ENCODE measurements at places on chromosomes 1 and 21.
A peak's percentile ranks its signal among the peaks of the same experiment; 100 is the strongest.

DNA sequence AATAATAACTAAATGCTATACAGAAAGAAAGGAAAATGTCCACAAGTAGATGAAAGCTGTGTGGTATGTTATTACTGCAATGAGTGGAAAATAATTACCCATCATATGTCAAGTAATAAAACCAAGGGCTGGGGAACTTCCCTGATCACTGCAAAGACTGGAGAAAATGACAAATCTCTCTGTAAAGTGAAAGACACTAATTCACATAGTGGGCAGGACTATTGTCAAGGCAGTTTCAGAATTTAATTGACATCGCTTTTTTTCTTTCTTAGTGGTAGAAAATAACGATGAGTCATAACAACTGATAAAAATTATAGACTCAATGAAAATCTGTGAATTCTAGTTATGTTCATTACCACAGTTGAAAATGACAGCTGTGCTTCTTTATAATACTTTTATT is 153.7 kb upstream of the ST6GALNAC5 start:
- peak; percentile 61 for DNase-seq

DNA sequence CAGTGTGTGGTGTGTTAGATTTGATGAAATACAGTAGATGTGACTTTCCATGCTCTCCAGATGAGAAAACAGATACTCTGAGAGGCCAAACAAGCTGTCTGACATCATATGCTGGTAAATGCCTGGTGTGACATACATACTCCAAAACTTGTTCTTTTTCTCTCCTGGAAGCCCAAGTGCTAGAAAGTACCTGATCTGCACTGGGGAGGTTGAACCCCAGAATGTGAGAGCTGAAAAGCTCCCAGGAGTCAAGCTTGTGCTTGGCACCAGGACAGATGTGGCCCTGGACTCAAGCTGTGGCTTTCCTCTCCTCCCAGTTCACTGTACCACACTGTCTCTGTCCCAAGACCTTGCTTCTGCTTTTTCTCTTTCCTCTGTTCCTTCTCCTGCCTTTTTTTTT is 389.0 kb upstream of the USP24 start:
- DNase-seq, result no peak

GRCh38 chr1:185939142-185939541 is 205.0 kb downstream of the HMCN1 start:
- no peak for DNase-seq

- no peak for DNase-seq
Observed at GRCh38 chr1:30575066-30575465, 148.3 kb downstream of the MATN1 start.

- no peak for DNase-seq
Observed at GRCh38 chr1:235090406-235091069, 38.1 kb downstream of the TOMM20 start.

GRCh38 chr1:86705665-86705985 is 1.2 kb downstream of the SH3GLB1 start:
- DNase-seq, result no peak

GRCh38 chr1:24558902-24559791 is 3.3 kb downstream of the NCMAP start:
- DNase-seq, result no peak

GRCh38 chr1:23879809-23880208 is 11.7 kb upstream of the FUCA1 start:
- no peak for DNase-seq
